ENCODE measurements at places on chromosomes 3 and 15. TPM values are rescaled to one million over a fixed set of nuclear protein-coding genes. Genes with fewer than 3 reads are reported as not detected.
A peak's percentile ranks its signal among the peaks of the same experiment; 100 is the strongest.

GRCh38 chr15:25652704-25653103, 210.4 kb downstream of the ATP10A start:
- H3K27ac ChIP-seq: no peak overlapping the region
- DNase-seq: no peak
- no peaks in the 10 kb centered on the region for H3K4me1 ChIP-seq
- H3K36me3 ChIP-seq: no peaks in the 10 kb centered on the region

DNA sequence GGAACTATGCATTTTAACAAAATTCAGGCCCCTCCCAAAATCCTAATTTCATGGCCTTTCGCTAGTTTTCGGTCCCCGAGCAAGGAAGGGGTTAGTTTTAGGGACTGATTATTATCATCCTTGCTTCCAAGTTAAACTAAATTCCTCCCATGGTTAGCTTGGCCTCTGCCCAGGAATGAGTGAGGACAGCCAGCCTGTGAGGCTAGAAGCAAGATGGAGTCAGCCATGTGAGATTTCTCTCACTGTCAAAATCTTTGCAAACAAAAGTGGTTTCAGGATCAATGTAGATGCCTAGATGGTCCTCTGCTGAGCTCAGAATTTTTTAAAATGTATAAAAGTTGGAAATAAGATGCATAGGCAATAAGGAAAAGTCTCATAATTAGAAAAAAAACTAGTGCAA, 208.9 kb downstream of the RSL24D1 start:
- no peak overlapping the region for H3K4me3 ChIP-seq
- H3K36me3 ChIP-seq: no peaks in the 10 kb centered on the region

DNA sequence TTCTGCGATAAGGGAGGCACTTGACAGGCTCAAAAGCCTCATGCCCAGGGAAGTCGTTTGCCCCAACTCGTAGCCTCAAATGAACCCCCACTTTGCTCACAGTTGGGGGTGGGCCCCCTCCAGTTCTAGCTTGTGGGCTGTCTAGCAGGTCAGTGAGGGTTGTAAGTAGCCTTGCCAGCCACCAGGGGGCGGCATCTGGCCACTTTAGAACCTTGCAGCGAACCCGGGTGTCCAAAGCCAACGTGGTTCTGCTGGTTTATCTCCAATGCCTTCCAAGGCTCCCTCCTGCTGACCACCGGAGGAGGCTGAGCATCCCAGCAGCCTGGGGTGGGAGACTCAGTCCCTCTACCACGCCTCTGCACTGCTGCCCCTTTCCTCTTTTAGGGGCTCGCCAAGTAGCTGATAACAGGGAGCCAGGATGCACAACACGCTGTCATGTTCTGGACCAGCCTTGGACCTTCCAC, 9.2 kb upstream of the RBSN start:
- peaks cover 6% of the 10 kb centered on the region for H3K4me1 ChIP-seq
- peak; percentile 74 for DNase-seq
- H3K27ac ChIP-seq: no peak overlapping the region
- H3K27me3 ChIP-seq: no peaks in the 10 kb centered on the region
- H3K36me3 ChIP-seq: no peaks in the 10 kb centered on the region
- no peak overlapping the region for H3K4me3 ChIP-seq

- H3K4me1 ChIP-seq: no peaks in the 10 kb centered on the region
- no peak for DNase-seq
- no peaks in the 10 kb centered on the region for H3K36me3 ChIP-seq
- no peak overlapping the region for H3K4me3 ChIP-seq
Measured at GRCh38 chr15:46644501-46645481, 1010.0 kb downstream of the SQOR start.

DNA sequence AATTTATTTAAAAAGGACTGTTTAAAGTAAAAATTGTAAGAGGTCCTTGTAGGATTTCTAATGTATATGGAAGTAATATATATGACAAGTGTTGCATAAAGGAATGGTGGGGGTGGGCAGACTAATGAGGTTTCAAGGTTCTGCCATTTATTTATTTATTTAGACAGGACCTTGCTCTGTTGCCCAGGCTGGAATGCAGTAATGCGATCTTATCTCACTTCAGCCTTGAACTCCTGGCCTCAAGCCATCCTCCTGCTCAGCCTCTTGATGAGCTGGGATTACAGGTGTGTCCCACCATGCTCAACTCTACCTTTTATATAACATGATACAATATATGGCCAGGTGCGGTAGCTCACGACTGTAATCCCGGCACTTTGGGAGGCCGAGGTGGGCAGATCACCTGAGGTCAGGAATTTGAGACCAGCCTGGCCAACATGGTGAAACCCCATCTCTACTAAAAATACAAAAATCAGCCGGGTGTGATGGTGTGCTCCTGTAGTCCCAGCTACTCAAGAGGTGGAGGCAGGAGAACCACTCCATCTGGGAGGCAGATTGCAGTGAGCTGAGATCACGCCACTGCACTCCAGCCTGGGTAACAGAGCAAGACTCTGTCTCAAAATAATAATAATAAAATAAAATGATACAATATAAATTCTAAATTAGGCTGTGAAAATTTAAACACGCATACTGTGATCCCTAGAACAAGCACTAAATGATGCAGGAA, 33.8 kb upstream of the IGF2BP2 start:
- H3K27me3 ChIP-seq: no peaks in the 10 kb centered on the region
- no peak overlapping the region for H3K4me3 ChIP-seq
- no peaks in the 10 kb centered on the region for H3K4me1 ChIP-seq
- DNase-seq: no peak
- H3K27ac ChIP-seq: no peak overlapping the region

DNA sequence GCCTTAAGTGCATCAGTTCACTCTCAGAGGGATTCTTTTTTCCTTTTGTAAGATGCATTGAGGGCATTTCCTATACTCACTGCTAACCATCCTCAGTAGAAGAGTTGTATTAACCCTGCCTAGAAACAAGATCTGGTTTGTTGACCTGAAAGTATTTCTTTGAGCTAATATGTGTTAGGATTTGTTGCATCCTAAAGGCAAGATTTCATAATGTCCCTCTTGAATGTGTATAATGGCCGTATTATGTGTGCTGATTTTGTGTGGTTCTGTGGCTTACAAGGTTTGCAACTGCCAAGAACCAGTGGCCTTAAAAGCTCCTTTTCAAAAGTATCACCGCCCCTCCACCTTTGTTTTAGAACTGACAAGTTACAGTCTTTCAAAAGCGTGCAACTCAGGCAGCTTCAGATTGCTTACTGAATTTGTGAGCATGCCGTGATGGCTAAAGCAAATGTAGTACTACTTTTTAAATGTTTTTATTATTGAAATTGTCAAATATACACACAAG, 182.0 kb upstream of the BHLHE40 start:
- DNase-seq: no peak
- no peak overlapping the region for H3K4me3 ChIP-seq
- no peaks in the 10 kb centered on the region for H3K27me3 ChIP-seq
- H3K27ac ChIP-seq: no peak overlapping the region
- H3K4me1 ChIP-seq: no peaks in the 10 kb centered on the region
- H3K36me3 ChIP-seq: no peaks in the 10 kb centered on the region

DNA sequence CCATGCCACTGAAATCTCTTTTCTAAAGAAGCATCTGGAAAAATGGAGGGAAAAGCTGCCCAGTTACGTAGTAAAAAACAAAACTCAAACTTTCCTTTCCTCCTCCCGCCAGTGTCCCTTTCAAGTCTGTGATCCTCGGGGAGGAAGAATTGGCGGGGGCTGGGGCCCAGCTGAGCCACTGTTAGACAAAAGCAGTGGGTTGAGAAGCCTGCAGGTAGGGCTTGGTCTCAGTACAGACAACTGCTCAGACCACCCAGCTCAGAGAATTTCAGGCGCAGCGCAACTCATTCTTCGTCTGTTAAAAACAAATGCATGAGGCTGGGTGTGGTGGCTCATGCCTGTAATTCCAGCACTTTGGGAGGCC, 117.1 kb downstream of the MYLK start:
- H3K27me3 ChIP-seq: no peaks in the 10 kb centered on the region
- no peaks in the 10 kb centered on the region for H3K4me1 ChIP-seq
- no peak for DNase-seq
- H3K27ac ChIP-seq: no peak overlapping the region
- H3K36me3 ChIP-seq: no peaks in the 10 kb centered on the region

DNA sequence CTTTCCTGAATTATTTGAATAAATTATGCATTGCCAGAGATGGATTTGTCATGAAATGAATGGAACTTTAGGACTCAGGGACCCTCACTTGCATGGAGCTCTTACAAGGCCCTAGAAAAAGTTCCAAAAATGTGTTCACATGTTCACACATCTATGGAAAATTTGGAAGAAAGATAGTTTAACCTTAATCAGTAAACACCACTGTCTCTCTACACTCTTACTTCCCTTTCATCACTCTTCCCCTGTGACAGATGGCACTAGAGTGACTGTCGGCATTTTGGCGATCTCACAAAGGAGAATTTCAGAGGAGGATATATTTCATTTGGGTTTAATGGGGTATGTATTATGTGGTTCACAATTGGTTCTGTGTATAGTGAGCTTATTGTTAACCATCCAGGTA, 600.8 kb downstream of the IGSF11 start:
- no peaks in the 10 kb centered on the region for H3K36me3 ChIP-seq
- H3K27ac ChIP-seq: no peak overlapping the region
- DNase-seq: no peak
- H3K4me3 ChIP-seq: no peak overlapping the region
- no peaks in the 10 kb centered on the region for H3K27me3 ChIP-seq

DNA sequence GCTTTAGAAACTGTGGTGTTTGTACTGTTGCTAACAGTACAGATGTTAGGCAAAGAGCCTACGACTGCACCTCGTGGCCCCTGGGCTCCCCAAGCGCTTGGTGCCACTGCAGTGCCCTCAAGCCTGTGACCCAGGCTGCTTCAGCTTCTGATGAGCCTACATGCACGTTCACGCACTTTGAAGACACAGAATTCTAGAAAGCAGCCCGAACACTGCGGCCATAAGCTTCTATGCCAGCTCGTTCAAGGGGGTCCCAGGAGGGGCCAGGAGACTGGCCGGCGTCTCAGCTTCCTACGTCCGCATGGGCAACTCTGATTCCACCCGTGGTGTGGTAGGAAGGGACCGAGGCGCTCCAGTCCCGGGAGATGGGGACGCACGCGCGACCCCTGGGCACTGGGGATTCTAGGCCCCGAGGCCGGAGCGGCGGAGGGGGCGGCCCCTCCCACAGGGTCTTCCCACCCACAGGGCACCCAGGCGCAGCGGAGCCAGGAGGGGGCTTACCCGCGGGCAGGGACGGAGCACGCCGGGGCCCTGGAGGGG, 653 bp downstream of the MYO5C start:
- peak overlapping the region; percentile 50 for H3K4me3 ChIP-seq
- peaks cover 47% of the 10 kb centered on the region for H3K4me1 ChIP-seq
- H3K27me3 ChIP-seq: no peaks in the 10 kb centered on the region
- no peaks in the 10 kb centered on the region for H3K36me3 ChIP-seq
- H3K27ac ChIP-seq: peak overlapping the region; percentile 81
- no peak for DNase-seq

- H3K36me3 ChIP-seq: no peaks in the 10 kb centered on the region
- no peak overlapping the region for H3K27ac ChIP-seq
- no peaks in the 10 kb centered on the region for H3K4me1 ChIP-seq
- no peak overlapping the region for H3K4me3 ChIP-seq
- no peaks in the 10 kb centered on the region for H3K27me3 ChIP-seq
Measured at GRCh38 chr3:14877469-14877868, 58.7 kb downstream of the FGD5 start.

- no peak overlapping the region for H3K27ac ChIP-seq
- no peak overlapping the region for H3K4me3 ChIP-seq
- H3K4me1 ChIP-seq: no peaks in the 10 kb centered on the region
- H3K36me3 ChIP-seq: no peaks in the 10 kb centered on the region
Measured at GRCh38 chr3:188595890-188596376, 442.0 kb downstream of the LPP start.

- no peak overlapping the region for H3K27ac ChIP-seq
- no peak for DNase-seq
- H3K4me3 ChIP-seq: no peak overlapping the region
- H3K36me3 ChIP-seq: no peaks in the 10 kb centered on the region
- H3K4me1 ChIP-seq: no peaks in the 10 kb centered on the region
Measured at GRCh38 chr3:62882676-62883200, 7.5 kb upstream of the CADPS start.

GRCh38 chr15:36810656-36811449, 231.4 kb downstream of the CDIN1 start:
- H3K4me3 ChIP-seq: no peak overlapping the region
- H3K4me1 ChIP-seq: peaks cover 36% of the 10 kb centered on the region
- no peak for DNase-seq
- H3K27me3 ChIP-seq: no peaks in the 10 kb centered on the region
- no peak overlapping the region for H3K27ac ChIP-seq

- no peaks in the 10 kb centered on the region for H3K36me3 ChIP-seq
- H3K4me3 ChIP-seq: no peak overlapping the region
- H3K4me1 ChIP-seq: no peaks in the 10 kb centered on the region
- H3K27ac ChIP-seq: no peak overlapping the region
- no peak for DNase-seq
Measured at GRCh38 chr3:109059264-109059663, 58.7 kb downstream of the MORC1 start.

GRCh38 chr15:82136120-82136519, 90.3 kb upstream of the MEX3B start:
- DNase-seq: no peak
- no peaks in the 10 kb centered on the region for H3K4me1 ChIP-seq
- H3K36me3 ChIP-seq: peaks cover 8% of the 10 kb centered on the region
- no peak overlapping the region for H3K4me3 ChIP-seq
- no peak overlapping the region for H3K27ac ChIP-seq

DNA sequence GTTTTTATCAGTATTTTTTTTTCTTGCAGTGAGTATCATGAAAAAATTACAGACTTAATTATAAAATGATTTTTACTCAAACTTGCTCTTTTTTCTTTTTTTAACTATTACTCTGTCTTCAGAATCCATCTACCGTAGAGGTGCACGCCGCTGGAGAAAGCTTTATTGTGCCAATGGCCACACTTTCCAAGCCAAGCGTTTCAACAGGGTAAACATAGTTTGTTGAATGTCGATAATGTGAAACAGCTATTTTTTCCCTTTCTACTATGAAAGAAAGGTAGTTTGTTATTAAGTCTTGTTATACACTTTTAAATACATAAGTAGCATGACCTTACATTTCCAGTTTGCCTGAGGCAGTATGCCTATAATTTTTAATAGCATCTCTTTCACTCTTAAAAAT, 45.6 kb downstream of the PRKCI start:
- H3K36me3 ChIP-seq: no peaks in the 10 kb centered on the region
- no peaks in the 10 kb centered on the region for H3K4me1 ChIP-seq
- no peaks in the 10 kb centered on the region for H3K27me3 ChIP-seq

GRCh38 chr3:25831578-25831977, 41.7 kb downstream of the OXSM start:
- no peaks in the 10 kb centered on the region for H3K27me3 ChIP-seq
- no peak overlapping the region for H3K4me3 ChIP-seq
- no peaks in the 10 kb centered on the region for H3K36me3 ChIP-seq
- H3K27ac ChIP-seq: no peak overlapping the region
- no peak for DNase-seq

The FOXL2 gene
- total RNA-seq: not detected

The SKOR1 gene
- total RNA-seq: under 0.01 TPM

The POLQ gene
- under 0.01 TPM for total RNA-seq

The MYO5C gene
- 34.8 TPM for total RNA-seq

The PPM1L gene
- 13.7 TPM for total RNA-seq

The KNL1 gene
- total RNA-seq: not detected

The SLC24A1 gene
- 3.6 TPM for total RNA-seq
